ENCODE measurements at places on chromosomes 2 and 18. TPM values are rescaled to one million over a fixed set of nuclear protein-coding genes. Genes with fewer than 3 reads are reported as not detected.

Gene CCL20
- total RNA-seq: not detected

Gene ELOA2
- not detected for total RNA-seq

Gene SPDYA
- 1.3 TPM for total RNA-seq

Gene ANKRD30B
- total RNA-seq: 1.6 TPM

Gene CERKL
- total RNA-seq: not detected

Gene LOXL3
- 3.4 TPM for total RNA-seq

All from myocyte (in vitro differentiated cells).